Stimulated activated CD4-positive, alpha-beta T cell treated with anti-CD3 and anti-CD28 coated beads, Interleukin-15, amount 100 ng/mL, for 1 hour (primary cell): ENCODE measurements at places on chromosomes 5 and 9.

GRCh38 chr9:132161743-132162184 lies at the start of gene NTNG2:
TSS of gene NTNG2 (plus strand) at chr9:132162058. CDS start at chr9:132166832, 4,774 bp downstream.
- DNase-seq, result no peak

- no peak for DNase-seq
Measured at GRCh38 chr5:153372425-153373129, 117.9 kb upstream of the GRIA1 start.

GRCh38 chr9:18275313-18275990 lies 198.5 kb upstream of the ADAMTSL1 start:
- no peak for DNase-seq

- DNase-seq, result no peak
Measured at GRCh38 chr9:79613145-79613544, 41.4 kb downstream of the TLE4 start.

DNA sequence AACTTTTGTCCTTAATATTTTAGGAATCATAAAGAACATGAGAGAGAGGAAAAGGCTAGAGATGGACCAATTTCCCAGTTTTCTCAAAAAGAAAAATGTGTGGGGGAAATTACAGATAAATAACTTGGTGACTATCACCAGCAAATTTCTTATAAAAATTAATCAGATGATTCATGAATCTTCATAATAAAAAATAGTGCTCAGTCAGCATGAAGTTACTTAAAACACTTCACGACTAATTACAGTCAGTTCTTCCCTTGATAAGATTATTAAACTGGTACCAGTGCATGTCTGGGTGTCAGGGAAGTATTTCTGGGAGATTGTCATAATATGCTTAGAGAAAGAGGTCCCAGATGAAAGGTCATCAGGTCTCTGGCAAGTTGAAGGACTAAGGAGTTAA lies 133.0 kb downstream of the SNCAIP start:
- no peak for DNase-seq

DNA sequence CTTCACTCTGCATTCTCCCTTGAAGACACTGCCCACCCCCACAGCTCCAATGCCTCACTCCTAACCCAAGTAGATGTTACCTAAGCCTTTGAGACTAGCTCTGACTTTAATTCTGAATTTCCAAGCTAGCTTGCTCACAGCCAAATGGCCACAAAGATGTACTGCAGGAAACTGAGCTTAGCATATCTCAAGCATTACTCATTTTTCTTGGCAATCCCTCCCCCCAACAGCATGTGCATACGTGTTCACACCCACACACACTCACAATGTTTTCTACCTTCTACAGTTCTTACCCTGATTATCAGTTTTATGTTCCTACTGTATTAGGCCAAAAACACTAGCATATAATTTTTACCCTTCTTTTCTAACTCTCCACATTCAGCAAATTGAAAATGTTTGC lies 13.7 kb upstream of the GRIA1 start:
- no peak for DNase-seq

DNA sequence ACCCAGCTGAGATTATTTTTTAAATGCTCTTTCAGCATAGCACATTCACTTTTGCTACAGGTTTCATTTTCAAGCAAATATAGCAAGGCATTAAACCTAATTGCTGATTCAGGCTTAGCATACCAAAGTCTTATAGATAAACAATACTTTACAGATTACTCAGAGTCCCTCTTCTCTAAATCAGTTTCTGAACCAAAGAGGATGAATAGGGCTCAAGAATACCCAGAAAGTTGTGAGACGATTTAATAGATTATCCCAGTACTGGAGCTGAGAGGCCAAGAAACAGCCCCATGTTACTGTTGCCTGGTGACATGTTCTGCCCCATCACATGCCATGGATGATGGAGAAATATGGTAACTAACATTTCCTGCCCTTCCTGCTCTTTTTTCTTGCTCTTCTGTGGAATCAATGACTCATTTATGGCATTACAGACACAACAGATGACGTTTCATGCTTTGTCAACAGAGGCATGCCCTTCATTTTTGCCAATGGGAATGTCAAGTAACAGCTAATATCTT lies 18.1 kb upstream of the SSBP2 start:
- DNase-seq, result no peak

- DNase-seq, result no peak
Measured at GRCh38 chr9:27341545-27342294, 44.8 kb upstream of the EQTN start.

GRCh38 chr5:54329731-54330709 lies 19.6 kb upstream of the ARL15 start:
- DNase-seq, result no peak

- no peak for DNase-seq
Measured at GRCh38 chr5:56480705-56481427, 247.7 kb upstream of the ANKRD55 start.

DNA sequence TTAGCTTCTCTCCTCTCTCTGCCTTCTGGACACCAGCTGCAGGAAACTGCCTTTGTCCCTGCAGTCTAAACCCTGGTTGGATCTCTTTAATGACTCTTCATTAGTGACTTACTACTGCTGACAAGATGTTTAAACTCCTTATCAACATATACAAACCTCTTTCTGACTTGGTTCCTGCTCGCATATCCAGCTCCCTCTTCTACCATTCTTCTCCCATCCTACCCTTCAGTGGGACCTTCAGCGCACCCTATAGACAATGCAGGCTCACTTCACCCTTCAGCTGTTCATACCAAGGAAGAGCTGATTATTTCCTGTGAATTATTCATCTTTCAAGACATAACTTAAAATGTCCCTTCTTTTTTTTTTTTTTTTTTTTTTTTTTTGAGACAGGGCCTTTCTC lies 436.5 kb downstream of the KIAA0825 start:
- DNase-seq, result no peak

- no peak for DNase-seq
Measured at GRCh38 chr9:69471433-69471832, 146.4 kb downstream of the ENTREP1 start.

DNA sequence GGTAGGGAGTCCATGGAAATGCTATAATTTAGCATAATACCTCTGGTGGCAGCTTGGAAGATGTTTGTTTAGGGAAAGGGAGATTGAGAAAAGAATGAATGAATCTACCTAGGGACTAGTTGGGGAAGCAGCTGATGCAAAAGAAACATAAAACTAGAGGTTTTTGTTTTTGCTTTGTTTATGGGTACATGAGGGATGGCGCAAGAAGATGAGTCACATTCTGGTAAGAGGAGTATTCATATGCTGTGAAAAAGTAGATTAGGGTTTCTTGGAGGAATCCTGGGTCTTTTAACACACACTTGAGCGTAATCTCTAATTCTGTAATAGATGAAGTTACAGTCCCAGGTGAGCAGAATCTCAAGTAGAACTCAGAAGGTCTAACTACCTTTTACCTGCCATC lies 17.1 kb downstream of the C9orf43 start:
- no peak for DNase-seq

DNA sequence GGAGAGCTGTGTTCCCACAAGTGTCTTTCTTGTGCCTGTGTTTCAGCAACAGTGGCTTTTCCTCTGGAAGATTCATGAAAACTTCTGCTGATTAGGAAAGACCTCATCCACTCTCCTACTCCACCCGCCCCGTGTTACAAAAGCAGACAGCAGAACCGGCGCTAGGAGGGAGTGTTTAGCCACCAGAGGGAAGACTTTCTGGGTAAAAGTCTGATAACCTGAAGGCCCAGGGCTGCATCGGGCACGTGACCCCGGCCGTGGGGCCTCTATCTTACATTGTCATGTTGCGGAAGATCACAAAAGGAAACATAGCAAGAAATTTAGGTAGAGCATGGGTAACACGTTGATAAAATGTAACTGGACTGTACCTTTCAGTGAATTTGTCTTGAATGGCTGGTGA lies 32.0 kb upstream of the DMRT2 start:
- no peak for DNase-seq
